ENCODE measurements at places on chromosomes 4 and X.

- DNase-seq = no peak
Measured at GRCh38 chr4:118114720-118115119, 80.4 kb downstream of the NDST3 start.

DNA sequence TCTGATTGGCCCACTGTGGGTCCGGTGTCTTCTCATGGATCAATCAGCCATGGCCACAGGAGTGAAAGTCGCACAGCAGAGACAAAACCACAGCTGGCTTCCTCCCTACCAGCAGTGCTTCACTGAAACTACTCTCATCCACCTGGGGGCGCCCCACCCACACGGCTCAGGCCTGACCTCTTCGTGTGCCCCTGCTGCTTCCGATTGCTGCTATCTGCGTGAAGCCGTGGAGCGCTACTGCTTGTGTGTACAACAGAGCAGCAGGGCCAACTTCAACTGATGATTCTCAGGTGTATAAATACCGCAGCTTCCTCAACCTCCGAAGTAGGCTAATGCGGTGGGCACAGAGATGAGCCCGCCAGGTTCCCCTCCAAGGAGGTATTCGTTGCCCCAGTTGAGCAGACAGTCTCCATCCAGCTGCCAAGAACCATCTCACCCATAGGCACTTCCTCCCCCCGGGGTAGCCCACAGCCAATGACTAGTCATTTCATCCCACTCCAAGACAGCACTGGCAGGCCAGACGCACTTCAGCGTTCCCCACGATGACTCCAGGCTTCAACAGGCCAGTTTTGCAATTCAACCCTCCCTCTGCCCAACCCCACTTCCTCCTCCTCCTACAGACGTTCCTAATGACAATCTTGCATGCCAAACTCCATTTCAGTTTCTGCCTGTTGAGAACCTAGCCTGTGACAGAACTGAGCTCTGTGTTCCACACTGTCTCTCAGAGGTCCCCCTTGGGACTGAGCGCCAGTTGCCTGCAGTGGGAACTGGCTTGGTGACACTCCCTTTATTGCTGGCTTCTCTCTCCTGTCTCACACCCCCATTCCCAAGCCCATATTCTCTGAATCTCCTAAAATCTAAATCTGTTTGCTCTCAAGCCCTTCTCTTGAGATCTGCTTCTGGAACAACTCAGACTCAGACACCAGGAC is 41.3 kb upstream of the ATP6AP2 start:
- no peak for DNase-seq

GRCh38 chr4:70425306-70425705 is 27.6 kb downstream of the OPRPN start:
- no peak for DNase-seq

- DNase-seq = peak; percentile 23
Measured at GRCh38 chr4:891747-892146, 40.4 kb downstream of the GAK start.

DNA sequence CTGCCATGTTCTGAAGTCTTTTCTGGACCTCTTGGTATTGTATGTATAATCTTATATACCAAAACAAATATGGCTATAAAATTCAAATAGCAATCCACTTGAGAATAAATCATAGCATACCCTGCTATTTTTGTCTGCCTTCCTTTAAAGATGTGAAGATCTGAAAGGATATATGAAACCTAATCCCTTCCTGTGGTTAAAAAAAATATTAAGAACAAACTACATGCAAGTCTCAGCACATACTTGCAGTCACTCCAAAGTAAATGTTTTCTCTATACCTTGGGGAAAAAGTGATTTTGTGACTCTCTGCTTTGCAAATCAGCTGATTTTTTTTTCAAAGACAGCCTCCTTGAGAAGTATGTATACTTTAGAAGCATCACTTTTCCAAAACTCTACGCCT is 322.9 kb downstream of the ANKRD50 start:
- no peak for DNase-seq

DNA sequence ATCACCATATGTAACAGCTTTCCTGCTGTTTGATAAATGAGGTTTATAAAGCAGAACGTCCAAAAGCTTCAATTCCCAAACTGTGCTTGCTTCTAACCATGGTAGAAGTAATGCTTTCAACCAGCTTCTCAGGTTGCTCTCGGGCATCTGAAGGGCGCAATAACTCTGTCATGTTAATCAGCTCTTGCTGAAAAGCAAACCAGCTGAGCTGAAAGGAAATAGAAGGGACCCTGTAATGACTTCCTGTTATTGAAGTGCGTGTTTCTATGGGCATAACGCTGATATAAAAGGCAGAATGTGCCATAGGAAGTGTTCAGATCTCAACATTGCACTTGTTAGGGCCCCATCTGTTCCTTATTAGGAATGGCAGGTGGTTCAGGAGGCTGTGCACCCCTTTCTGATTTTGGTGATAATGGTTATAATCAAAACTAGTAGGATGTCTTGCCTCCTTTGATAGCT is 21.2 kb downstream of the HERC3 start:
- DNase-seq = no peak

DNA sequence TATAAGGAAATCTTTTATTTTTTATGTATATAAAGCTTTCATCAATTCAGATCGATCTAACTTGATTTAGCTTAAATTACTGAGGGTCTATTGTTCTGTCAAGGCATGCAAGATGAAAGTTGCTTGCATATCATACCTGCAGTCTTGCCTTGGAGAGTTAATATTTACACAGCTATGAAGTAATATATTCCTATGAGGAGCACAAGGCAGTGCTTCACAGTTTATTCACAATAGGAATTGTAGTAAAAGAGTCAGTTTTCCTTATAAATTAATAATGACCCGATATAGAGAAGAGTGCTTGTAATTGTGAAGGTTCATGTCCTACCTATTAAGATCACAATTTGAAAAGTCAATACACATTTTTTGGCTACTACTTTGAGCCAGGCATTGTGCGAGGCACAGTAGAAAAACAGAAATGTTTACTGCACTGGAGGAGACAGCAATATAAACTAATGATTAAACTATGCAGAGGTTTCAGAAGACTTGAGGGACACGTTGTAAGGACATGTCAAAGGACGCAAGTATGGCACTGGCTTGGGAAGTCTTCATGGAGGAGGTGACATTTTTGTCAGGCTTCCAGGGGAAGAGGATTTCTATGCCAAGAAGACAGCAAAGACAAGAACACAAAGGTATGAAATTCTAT is 38.8 kb downstream of the REELD1 start:
- DNase-seq = no peak

GRCh38 chr4:21790438-21791029 is 158.0 kb downstream of the KCNIP4 start:
- no peak for DNase-seq

GRCh38 chr4:2886161-2886560 is 42.5 kb downstream of the ADD1 start:
- no peak for DNase-seq

- no peak for DNase-seq
Measured at GRCh38 chrX:39857780-39858179, 240.0 kb downstream of the BCOR start.

DNA sequence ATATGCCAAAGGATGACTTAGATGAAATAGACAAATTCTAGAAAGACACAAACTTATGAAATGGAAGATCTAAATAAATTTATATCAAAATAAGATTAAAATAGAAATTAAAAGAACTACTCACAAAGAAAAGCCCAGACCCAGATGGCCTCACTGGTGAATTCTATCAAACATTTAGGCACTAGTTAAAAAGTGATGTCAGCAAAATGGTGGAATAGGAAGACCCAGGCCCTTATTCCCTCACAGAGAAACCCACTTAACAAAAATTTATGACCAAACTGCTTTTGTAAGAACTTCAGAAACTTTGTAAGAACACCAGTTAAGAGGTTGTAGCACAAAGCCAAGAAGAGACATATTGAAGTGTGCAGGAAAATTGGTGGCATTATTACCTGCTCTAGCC is 129.5 kb downstream of the GATB start:
- DNase-seq = no peak

DNA sequence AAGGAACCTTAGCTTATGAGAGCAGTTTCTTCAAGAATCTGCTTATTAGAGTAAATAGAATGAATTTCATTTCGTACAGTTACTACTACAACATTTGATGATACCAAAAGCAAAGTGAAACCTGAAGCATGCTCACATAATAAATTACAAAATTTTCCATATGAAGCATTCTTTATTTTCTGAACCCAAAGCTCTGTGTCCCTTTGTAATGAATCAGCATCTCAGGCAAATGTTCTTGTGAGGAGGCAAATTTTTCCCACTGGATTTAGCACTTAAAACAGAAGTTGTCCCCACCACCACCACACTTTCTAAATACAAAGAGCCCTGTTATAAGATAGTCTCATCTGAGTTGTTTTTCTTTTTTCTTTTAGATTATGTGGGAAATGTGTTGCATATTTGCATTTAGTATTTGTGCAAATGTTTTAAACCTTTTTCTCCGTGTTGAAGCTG is 70.7 kb upstream of the NFKB1 start:
- no peak for DNase-seq

- no peak for DNase-seq
Measured at GRCh38 chrX:133415276-133416105, at the start of gene GPC4. Gene GPC4 (minus strand): TSS chrX:133415489. CDS start chrX:133414965, 524 bp downstream.

- no peak for DNase-seq
Measured at GRCh38 chrX:146173742-146174141, 356.1 kb downstream of the SLITRK2 start.

- DNase-seq = no peak
Measured at GRCh38 chrX:107014936-107015335, 14.9 kb upstream of the MORC4 start.

GRCh38 chr4:147137280-147137679 is 191.6 kb upstream of the TTC29 start:
- no peak for DNase-seq

DNA sequence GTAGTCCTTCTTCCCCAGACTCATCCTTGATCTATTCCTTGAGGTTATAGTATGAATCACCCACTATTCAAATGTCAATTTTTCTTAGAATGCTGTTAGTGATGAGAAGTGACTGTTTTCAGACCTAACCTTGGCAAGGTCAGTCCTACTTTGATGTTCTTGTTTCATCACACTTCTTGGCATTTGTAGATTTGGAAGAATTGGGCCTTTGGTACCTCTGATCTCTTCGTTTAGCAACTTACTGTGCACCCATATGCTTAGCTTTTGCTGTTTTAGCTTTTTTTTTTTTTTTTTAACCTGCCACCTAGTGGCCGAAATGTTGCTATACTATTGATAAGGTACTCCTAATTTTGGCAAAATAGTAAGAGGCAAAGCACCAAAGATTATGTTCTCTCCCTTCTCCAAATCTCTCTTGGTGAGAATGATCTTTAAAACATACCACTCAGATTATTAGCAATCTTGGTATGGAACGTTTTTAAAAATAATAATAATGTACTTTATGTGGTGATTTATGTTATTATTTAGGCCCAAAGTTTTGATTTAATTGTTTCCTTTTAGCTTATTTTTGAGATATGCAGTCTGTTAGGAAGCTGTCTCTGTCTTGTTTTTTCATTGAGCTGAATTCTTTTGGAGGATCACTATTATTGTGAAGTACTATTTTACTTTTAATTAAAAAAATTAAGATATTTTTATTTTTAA is 16.6 kb downstream of the DCK start:
- DNase-seq = no peak

DNA sequence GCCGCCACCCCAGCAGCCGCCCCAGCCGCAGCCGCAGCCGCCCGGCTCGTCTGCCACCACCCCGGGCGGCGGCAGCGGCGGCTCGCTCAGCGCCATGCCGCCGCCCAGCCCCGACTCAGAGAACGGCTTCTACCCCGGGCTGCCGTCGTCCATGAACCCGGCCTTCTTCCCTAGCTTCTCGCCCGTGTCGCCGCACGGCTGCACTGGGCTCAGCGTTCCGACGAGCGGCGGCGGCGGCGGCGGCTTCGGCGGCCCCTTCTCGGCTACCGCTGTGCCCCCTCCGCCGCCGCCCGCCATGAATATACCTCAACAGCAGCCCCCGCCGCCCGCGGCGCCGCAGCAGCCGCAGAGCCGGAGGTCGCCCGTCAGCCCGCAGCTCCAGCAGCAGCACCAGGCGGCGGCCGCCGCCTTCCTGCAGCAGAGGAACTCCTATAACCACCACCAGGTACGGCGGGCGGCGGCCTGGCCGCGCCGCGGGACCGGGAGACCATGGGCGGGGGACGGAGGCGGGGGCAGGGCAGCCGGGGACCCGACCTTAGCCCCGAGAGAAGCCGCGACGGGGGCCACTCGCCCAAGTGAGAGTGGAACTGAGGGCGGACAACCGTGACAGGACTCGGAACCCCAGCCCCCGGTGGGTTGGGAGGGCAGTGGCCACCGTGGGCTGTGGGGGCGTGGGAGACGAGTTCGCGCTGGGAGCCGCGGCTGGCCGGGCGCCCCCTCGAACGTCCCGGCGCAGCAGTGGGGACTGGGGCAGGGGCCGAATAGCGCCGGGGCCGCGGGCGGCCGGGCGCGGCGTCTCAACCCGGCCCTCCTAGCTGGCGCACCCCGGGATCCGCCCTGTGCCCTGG is 1.8 kb downstream of the CPEB2 start:
- DNase-seq = no peak

GRCh38 chr4:113052379-113052951 is 3.0 kb downstream of the ANK2 start:
- no peak for DNase-seq

DNA sequence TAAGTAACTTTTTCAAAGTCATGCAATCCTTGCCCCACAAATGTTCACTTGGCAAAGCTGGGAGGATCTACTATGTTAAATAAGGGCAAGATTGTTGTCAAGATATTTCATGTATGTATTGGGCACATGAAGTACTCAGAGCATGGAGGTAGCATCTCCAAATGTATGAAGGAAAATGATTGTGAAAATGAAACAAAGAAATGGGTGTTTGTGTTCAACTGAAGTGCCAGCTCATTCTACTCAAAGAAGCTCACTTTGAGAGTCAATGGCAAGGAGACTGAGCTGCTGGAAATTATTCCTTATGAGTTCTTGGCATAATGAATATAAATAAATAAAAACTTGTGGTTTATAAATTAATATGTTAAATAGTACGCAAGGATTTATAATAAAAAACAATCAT is 124.5 kb upstream of the ARSJ start:
- DNase-seq = no peak

GRCh38 chr4:164542431-164542830 is 211.5 kb upstream of the SMIM31 start:
- DNase-seq = no peak

DNA sequence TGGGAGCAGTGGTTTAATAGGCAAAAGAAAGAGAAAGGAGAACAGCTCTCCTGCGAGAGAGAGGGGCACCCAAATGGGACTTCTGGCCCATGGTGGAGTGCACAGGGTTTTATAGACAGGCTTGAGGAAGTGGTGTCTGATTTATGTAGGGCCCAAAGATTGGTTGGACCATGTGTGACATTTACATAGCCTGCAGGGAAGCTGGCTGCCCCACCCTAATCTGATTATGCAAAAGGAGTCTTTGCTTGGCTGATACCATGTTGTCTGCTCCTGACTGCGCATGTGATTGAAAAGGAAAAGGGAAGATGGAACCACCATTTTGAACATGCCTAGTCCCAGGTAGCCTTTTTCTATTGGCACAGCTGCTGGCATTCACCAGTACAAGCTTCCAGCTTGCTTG is 100.0 kb upstream of the DIPK2B start:
- DNase-seq = no peak

GRCh38 chr4:165297626-165298025 is 29.8 kb upstream of the MSMO1 start:
- no peak for DNase-seq

GRCh38 chr4:3254302-3255131 is 5.6 kb downstream of the MSANTD1 start:
- DNase-seq = no peak

GRCh38 chrX:115702982-115703381 is 142.0 kb downstream of the PLS3 start:
- DNase-seq = no peak

- no peak for DNase-seq
Measured at GRCh38 chr4:26609391-26609790, 25.5 kb downstream of the TBC1D19 start.

GRCh38 chr4:188552741-188553275 is 413.6 kb downstream of the TRIML1 start:
- DNase-seq = no peak

GRCh38 chr4:826508-827208 is 729 bp upstream of the CPLX1 start:
- DNase-seq = no peak
